Activated CD8-positive, alpha-beta T cell treated with anti-CD3 and anti-CD28 coated beads, Interleukin-2, amount 10 ng/mL, durations not matched to agents 7 days and 5 days (primary cell): ENCODE measurements at places on chromosomes 7 and 10. TPM values are rescaled to one million over a fixed set of nuclear protein-coding genes. Genes with fewer than 3 reads are reported as not detected.

- no peaks in the 10 kb centered on the region for H3K36me3 ChIP-seq
- no peaks in the 10 kb centered on the region for H3K27me3 ChIP-seq
- no peak overlapping the region for H3K4me3 ChIP-seq
These were observed 1.3 kb upstream of the TRPV6 start for GRCh38 chr7:142886866-142887265.

DNA sequence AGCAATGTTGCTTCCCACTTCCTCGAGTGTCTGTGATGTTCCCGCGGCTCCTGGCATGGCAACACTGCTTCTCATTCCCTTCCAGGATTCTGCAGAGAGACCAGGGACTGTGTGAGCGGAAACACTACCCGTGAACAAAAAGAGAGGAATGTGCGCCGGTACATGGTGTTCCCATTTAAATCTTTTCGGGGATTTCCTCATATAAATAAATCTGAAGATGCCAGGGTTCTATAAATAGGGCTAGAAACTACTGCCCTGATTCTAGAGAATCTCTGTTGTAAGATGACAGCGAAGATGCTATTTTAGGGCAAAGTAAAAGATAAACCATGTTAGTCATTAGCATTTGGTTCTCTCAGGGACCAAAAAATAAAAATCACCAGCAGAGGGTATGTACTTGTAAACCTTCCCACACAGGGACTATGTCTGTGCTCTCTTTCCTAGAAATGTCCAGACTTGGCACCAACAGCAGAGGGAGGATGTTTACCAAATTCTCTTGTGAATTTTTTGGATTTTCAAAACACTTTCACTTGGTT, 92.2 kb upstream of the DDC start:
- H3K27ac ChIP-seq: no peak overlapping the region
- peaks cover 63% of the 10 kb centered on the region for H3K4me1 ChIP-seq
- no peak overlapping the region for H3K4me3 ChIP-seq
- H3K27me3 ChIP-seq: peaks cover 8% of the 10 kb centered on the region
- DNase-seq: no peak

- no peaks in the 10 kb centered on the region for H3K36me3 ChIP-seq
- H3K4me3 ChIP-seq: no peak overlapping the region
These were observed 609.0 kb upstream of the DPP6 start for GRCh38 chr7:153443032-153443701.

DNA sequence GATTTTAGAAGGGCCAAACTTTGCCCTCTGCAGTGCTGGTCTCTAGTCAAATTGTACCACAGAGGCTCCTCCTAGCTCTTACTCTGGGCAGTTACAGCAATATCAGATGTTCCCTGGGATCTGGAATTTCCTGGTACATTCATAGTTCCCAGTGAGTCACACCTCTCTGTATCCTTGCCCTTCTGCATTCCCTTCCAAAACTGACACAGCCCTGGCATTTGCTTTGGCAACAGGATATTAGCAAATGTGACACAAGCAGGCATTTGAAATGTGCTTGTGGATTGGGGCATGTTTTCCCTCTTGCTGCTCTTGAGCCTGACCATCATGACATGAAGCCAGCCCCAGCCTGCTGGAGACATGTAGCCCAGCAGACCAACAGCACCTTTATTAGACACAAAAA, 284.7 kb upstream of the AKR1E2 start:
- DNase-seq: no peak
- no peak overlapping the region for H3K27ac ChIP-seq
- H3K4me3 ChIP-seq: no peak overlapping the region
- peaks cover 23% of the 10 kb centered on the region for H3K27me3 ChIP-seq

DNA sequence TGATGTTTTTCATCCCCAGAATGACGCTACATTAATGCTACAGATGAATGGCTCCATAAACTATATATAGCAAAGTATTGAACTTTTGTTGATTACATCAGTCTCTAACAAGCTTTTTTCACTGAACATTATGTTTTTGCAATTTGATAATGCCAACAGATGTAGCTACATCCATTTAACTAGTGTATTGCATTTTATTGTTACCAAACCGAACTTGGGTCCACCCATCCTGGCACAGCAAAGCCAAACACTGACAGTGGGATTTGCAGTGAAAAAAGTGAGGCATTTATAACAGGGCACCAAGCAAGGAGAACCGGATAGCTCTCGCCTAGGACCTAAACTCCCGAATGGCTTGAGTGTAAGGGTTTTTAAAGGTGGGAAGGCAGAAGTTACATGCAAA, 182.8 kb upstream of the TNS3 start:
- H3K4me1 ChIP-seq: no peaks in the 10 kb centered on the region
- no peak overlapping the region for H3K27ac ChIP-seq
- H3K27me3 ChIP-seq: peaks cover 3% of the 10 kb centered on the region
- H3K36me3 ChIP-seq: no peaks in the 10 kb centered on the region
- no peak for DNase-seq

- H3K4me1 ChIP-seq: no peaks in the 10 kb centered on the region
- DNase-seq: no peak
- no peak overlapping the region for H3K4me3 ChIP-seq
- H3K27ac ChIP-seq: no peak overlapping the region
- no peaks in the 10 kb centered on the region for H3K36me3 ChIP-seq
These were observed 273.9 kb downstream of the GRM8 start for GRCh38 chr7:126978865-126979264.

Gene TMEM184A
- total RNA-seq: not detected

Gene CYP3A7
- not detected for total RNA-seq

GRCh38 chr7:105614341-105614840, 33.1 kb upstream of the EFCAB10 start:
- H3K27ac ChIP-seq: no peak overlapping the region
- no peaks in the 10 kb centered on the region for H3K27me3 ChIP-seq
- H3K4me3 ChIP-seq: no peak overlapping the region
- H3K36me3 ChIP-seq: no peaks in the 10 kb centered on the region

DNA sequence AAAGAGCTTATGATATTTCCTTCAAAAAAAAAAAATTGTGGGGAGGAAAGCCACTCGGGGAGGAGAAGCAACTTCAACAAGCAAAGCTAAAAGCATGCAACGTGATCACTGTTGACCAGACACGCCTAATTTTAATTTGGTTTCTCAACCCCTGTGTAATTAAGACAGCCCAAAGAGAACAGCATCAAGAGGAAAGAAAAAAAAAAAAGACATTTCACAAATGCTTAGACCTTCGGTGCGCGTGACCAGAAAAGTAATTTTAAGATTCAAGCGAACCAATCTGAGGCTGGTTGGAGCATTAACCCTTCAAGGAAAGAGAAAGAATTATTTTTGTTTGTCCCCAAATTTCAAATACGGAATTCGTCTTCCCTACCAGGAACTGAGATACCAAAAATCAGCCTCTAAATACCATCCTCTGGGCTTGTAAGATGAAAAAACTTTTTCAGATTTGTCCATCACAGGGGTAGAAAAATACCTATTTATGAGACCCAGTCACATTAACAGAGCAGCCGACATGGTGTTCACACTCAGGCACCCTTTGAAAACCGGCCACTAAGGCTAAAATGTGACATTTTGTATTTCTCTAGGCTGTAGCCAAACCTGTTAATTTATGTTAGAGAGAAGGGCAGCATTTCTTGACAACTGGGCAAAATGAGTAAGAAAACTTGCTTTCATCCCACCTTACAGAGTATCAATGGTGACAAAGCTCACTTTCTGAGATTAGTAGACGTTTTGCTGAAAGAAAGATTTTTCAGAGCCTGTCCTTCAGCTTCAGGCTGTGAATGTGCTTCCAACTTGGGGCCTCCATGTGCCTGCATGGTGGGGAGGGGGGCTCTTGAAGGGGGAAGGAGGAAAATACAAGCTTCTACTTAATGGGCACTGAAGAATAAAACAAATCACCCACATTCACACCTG, 179.9 kb upstream of the KLF14 start:
- H3K4me1 ChIP-seq: peaks cover 93% of the 10 kb centered on the region
- peak overlapping the region; percentile 91 for H3K4me3 ChIP-seq

DNA sequence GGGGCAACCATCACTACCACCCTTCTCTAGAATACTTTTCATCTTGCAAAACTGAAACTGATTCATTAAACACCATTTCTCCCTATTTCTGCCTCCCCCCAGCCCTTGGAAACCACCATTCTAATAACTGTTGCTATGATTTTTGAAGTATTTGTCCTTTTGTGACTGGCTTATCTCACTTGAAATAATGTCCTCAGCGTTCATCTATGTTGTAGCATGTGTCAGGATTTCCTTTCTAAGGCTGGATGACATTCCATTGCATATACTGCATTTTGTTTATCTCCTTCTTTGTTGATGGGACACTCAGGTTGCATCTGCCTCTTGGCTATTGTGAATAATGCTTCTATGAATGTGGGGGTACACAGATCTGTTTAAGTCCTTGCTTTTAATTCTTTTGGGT, 327.6 kb upstream of the ZNF32 start:
- no peaks in the 10 kb centered on the region for H3K36me3 ChIP-seq
- H3K27ac ChIP-seq: no peak overlapping the region
- DNase-seq: no peak
- peaks cover 5% of the 10 kb centered on the region for H3K27me3 ChIP-seq

Gene CTAGE4
- 0.47 TPM for total RNA-seq

Gene TRIM50
- total RNA-seq: not detected

Gene SNX10
- total RNA-seq: 42.7 TPM

- H3K4me3 ChIP-seq: no peak overlapping the region
- no peak for DNase-seq
- H3K4me1 ChIP-seq: peaks cover 2% of the 10 kb centered on the region
- H3K27ac ChIP-seq: no peak overlapping the region
- H3K27me3 ChIP-seq: no peaks in the 10 kb centered on the region
- no peaks in the 10 kb centered on the region for H3K36me3 ChIP-seq
These were observed 74.0 kb upstream of the TRIL start for GRCh38 chr7:29032146-29032545.

DNA sequence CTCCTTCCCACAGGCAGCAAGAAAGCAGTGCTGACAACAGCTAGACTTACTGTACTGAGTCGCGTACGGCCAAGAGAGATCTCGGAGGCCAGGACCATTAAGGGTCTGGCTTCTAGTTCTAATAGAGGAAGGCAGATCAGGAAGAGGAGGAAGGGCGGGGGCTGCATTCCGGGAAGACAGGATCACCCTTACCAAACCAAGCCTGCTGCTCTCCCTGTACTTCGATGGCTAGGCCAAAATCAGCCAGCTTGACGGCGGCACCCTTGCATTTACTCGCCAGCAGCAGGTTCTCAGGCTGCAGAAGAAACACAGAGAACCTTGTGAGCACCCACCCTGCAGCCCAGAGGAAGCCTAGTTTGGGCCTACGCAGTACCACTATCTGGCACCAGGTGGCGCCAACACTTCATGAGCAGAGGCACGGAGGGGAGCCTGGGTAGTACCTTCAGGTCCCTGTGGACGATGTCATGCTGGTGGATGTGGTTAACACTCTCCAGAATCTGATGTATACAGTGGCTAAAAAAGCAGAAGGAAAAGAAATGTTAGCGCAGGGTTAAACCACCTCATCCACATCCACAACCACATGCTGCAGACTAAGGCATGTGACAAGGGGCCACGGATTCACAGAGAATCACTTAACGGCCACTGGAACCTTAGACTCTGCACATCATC, 25.4 kb downstream of the CAMK2G start:
- peak overlapping the region; percentile 22 for H3K4me3 ChIP-seq
- H3K36me3 ChIP-seq: peaks cover 68% of the 10 kb centered on the region

Gene PDCD11
- total RNA-seq: 57.1 TPM

DNA sequence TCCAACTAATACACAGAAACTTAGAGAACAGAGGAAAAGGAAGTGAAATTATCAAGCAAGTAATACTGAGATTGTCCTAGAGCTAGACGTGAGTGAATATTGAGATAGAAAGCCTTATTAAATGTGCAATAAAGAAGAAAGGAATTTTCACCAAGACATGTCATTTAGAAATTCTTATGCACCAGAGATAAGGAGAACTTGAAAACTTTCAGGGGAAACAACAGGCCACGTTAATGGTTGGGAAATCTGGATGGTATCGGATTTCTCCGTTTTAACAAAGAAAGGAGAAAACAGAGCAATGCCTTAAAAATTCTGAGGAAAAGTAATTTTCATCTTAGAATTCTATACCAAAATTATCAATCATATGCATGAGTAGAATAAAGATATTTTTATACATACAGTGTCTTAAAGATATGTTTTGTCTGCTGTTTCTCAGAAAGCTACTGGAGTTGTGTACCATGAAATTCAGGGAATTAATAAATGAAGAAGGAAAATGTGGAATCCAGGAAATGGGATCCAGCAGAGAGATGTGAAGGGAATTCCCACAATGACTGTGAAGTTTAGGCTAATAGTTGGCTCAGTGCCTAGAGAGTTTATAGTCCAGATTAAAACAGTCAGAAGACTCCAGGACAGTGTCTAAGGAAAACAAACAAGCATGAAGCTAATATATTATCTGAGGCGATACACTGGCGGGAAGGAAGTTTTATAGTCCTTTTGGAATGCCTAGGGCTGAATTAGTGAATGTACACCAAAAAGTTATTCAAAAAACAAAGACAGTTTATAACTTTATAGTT, 159.5 kb downstream of the PPP1R9A start:
- no peak for DNase-seq
- H3K4me1 ChIP-seq: no peaks in the 10 kb centered on the region
- no peak overlapping the region for H3K27ac ChIP-seq
- no peaks in the 10 kb centered on the region for H3K27me3 ChIP-seq
- no peaks in the 10 kb centered on the region for H3K36me3 ChIP-seq

Gene SFMBT2
- total RNA-seq: 63.1 TPM

DNA sequence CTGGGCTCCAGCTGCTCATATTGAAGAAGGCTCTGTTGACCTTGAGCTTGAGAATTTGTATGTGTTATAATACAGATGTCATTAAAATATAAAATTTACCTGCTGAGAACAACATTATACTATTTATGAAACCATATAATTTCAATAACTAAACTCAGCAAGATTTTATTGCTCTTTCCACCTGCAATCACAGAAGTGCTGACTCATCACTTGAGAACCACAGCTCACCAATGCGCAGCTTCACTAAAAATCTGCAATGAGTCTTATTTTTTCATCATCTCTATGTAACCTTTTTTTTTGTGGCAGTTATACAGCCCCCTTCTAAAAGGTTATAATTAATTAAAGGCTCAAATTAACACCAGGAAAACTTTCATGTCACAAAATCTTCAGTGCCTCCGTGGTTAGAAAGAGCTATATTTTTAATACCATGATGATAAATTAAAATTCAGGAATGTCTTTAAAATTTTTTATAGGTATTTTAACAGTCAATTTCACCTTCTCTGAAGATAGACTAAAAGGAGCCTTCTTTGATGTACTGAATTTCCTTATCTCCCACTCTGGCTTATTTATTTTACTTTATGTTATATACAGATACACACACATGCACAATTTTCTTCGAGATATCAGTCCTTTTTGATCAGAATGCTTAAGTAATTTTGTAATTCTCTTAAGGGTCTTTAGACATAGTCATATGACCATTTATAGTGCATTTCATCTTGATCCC, 102.7 kb downstream of the EVX1 start:
- H3K36me3 ChIP-seq: no peaks in the 10 kb centered on the region
- H3K4me1 ChIP-seq: no peaks in the 10 kb centered on the region
- no peak for DNase-seq
- H3K4me3 ChIP-seq: no peak overlapping the region
- no peak overlapping the region for H3K27ac ChIP-seq

Gene LUC7L2
- total RNA-seq: 131 TPM

Gene CFAP70
- 0.40 TPM for total RNA-seq

DNA sequence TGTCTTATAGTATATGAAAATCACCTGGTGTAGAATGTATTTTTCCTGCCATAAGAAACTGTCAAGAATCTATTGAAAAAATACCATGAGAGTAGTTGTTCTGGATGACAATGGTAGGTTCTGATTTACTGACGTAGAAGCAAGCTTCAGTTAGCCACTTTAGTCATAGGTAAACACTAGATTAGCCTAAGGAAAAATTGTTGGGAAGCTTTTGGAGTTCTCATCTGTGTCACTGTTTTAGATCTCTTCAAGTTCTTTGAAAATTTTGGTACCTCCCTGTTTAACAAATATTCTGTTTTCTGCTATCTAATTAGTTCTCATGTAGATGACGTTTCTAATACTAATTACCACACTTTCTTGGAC, 131.8 kb downstream of the ADK start:
- no peak overlapping the region for H3K4me3 ChIP-seq
- H3K4me1 ChIP-seq: peaks cover 5% of the 10 kb centered on the region
- peaks cover 29% of the 10 kb centered on the region for H3K36me3 ChIP-seq
